Natural killer cell (primary cell): ENCODE measurements at places on chromosomes 4 and X.

DNA sequence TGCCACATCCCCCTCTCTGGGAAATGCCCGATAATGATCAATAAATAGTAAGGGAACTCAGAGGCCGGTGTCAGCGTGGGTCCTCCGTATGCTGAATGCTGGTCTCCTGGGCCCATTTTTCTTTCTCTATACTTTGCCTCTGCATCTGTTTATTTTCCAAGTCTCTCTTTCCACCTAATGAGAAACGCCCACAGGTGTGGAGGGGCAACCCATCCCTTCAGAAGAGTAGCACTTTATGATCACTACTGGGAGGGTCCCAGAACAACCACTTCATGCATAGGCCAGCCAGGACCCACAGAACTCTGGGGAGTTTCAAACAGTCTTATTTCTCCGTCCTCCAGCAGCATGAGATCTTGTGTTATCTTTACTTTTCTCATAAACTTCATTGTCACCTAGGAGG, 100.1 kb downstream of the CEP44 start:
- no peak for DNase-seq

- DNase-seq, result no peak
These were observed 684.4 kb upstream of the GNPDA2 start for GRCh38 chr4:45410701-45411210.

- no peak for DNase-seq
These were observed 510.9 kb downstream of the ANKRD50 start for GRCh38 chr4:124201636-124202035.

- no peak for DNase-seq
These were observed 50.0 kb downstream of the KDR start for GRCh38 chr4:55075376-55075775.

GRCh38 chr4:56389558-56389957, 2.3 kb upstream of the AASDH start:
- DNase-seq, result no peak

GRCh38 chr4:133513901-133514300, 364.8 kb downstream of the PCDH10 start:
- no peak for DNase-seq

- DNase-seq, result no peak
These were observed 74.1 kb downstream of the STARD8 start for GRCh38 chrX:68721546-68721945.

DNA sequence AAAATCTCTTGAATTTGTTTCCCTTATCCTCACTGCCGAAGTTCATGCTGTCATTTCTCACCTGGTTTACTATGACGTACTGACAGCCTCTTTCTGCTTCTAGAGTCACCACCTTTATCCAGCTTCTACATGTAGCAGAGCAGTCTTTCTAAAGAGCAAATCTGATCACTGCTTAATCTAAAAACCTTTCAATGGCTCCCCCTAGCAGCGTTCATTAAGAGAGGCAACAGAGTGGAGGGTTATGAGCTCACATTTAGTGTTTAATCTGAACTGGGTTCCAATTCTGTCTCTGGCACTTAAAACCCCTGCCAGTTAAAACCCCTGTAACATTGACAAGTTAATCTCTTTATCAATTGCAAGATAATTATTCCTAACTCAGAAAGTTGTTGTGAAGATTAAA, 4.4 kb downstream of the RBPJ start:
- DNase-seq, result no peak

GRCh38 chrX:434946-435345, 48.2 kb upstream of the PPP2R3B start:
- DNase-seq, result no peak

DNA sequence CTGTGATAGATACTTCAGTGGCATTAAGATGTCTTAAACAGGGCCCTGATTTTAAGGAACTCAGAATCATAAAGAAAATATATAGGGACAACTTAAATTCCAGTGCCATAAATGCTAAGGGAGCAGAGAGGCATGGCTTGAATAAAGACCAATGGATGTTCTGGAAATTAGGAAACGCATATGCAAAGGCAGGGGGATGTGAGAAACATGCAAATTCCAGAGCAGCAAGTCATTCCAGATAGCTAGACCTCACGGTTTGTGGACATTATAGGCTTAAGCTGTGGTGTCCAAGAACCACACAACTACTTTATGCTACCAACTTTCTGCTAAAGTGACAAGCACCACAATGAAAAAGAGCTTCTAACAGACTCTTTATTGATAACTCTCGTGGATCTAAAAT, 132.6 kb upstream of the ANK2 start:
- no peak for DNase-seq

GRCh38 chrX:39017077-39017476, 215.8 kb downstream of the MID1IP1 start:
- no peak for DNase-seq

DNA sequence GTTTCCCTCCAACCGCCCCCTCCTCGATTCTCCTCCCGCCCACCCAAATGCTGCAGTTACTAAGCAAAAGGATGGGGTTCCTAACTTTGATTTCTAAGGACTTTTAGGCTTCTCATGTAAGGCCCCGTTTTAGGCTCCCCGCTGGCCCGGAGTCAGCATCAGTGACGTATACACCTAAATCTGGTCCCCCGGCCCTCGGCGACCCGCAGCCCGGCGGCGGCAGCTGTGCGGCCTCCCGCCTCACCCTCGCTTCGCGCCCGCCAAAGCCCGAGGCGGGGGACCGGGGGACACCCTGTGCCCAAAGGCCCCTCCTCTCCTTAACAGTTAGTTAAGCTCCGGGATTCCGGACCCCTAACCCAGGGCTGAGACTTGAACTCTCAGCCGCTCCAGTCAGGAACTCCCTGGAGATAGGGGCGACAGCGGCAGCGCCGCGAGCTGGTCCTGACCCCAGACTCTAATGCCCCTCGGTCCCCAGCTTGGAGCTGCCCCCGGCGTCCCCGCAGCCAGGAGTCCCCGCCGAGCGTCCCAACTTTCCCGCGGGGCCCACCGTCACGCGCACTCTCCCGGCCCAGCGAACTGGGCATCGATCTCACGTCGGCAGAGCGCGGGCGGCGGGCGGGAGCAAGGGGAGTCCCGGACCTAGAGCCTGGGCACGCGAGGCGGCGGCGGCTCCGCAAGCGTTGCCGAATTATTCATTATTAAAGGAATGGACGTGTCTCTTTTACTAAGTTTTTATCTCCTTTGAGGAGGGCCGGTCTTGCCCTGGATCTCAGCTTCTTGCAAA, 1.5 kb upstream of the NR3C2 start:
- DNase-seq, result peak; percentile 62

- no peak for DNase-seq
These were observed 984.1 kb upstream of the GRID2 start for GRCh38 chr4:91319556-91320268.

DNA sequence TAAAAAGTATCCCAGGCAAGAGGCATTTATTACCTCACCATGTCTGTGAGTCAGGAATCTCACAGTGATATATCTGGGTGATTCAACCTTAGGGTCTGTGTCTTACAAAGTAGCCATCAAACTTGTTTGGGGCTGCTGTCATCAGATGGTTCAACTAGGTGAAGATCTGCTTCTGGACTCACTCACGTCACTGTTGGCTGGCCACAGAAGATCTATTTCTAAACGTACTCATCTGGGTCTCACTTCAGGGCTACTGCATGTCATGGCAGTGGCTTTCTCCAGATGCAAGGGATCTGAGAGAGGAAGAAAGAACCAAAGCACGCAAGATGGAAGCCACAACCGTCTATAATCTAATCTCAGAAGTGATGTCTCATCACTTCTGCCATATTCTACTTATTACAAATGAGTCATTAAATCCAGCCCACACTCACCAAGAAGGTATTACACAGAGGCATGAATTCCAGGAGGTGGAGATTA, 267.8 kb upstream of the ANKRD50 start:
- DNase-seq, result no peak

DNA sequence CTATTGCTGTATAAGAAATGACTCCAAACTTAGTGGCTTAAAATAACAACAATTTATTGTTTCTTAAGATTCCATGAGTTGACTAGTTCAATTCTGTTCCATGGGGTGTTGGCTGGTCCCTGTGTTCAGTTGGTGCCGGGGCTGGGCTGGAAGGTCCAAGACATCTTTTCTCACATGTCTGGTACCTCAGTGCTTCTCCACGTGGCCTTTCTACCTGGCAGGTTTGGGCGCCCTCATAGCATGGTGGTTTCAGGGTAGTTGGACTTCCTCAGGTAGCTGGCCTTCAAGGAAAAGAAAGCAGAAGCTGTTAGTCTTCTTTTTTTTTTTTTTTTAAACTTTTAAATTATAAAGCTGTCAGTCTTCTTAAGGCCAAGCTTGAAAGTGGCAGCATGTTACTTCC, 104.6 kb upstream of the LIMCH1 start:
- no peak for DNase-seq

GRCh38 chrX:140917354-140918115, 84.9 kb upstream of the SPANXB1 start:
- DNase-seq, result no peak

DNA sequence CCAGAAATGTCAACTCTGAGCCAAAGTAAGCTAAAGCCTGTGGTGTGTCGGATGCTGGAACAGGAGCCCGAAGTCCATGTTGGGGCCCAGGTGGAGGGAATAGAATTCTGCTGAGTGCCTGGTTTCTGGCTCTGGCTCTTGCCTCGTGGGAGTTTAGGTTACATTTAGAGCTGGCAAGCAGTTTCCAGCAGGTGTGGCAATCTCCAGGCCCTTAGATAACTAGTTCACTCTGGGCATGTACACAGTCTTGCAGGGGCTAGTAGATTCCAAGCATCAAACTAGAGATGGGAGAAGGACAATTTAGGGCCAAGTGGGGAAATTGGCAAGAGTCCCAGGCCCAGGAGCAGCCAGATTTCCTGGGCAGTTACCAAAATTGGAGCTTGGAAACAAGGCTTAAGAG, 56.3 kb upstream of the STOX2 start:
- DNase-seq, result no peak

GRCh38 chr4:105858466-105859040, 36.7 kb upstream of the NPNT start:
- no peak for DNase-seq

- DNase-seq, result no peak
These were observed 121.1 kb downstream of the MGST2 start for GRCh38 chr4:139786494-139787354.

DNA sequence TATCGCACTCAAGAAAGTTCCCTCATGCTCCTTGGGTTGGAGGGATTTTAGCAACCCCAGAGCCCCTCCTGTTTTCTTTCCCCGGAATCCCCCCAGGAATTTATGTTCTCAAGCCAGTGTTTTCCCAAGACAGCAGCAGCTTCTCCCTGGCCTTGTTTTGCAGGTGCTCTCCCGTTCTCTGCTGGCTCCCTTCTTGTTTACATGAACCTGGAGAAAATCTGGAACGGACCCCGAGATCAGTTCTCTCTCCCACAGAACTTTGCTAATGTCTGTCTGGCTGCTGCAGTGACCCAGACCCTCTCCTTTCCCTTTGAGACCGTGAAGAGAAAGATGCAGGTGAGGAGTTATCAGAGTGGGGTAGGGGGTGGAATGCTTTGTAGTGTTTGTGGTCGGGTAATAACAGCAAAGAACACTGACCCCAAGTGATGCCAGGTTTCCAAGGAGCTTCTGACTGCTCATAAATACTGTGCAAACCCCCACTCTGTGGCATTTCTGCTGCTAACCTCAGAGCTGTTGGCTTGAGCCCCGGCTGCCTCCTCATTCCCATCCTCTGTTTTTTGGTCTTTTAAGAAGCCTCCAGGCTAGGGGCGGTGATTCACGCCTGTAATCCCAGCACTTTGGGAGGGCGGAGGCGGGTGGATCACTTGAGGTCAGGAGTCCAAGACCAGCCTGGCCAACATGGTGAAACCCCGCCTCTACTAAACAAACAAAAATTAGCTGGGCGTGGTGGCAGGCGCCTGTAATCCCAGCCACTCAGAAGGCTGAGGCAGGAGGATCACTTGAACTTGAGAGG, 11.1 kb downstream of the SLC25A43 start:
- no peak for DNase-seq

DNA sequence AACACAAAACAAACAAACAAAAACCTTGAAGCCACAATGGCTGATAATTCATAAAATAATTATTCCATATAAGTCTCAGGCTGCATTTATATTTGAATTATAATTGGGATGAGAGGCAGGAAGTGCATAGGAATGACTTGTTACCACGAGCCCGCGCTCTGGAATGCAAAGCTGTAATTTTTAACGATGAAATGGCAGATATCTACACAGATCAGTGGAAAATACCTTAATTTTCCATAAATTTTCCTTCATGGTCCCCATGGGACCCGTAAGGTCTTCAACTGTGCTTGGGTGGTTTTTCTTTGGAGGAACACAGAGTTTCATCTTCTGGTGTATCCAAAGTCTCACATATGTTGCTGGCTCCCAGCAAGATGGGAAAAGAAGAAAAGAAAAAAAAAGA, 226.8 kb downstream of the SHOX start:
- DNase-seq, result no peak

DNA sequence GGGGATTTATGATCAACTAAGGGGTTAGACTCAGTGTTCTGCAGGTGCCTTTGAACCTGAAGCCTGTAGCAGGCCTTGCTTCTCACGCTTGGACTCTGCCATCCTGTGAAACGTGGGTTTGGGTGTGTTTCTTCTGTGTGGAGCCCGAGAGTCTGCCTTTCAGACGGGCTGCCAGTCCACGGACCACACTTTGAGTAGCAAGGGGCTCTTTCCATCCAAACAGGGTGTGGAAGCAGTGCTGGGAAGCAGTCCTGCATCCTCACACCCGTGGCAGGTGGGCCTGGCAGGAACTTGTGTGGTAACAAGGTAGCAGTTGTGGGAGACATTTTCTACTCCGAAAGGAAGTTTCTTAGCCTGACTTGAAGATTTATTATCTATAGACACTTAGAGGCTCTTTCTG, 22.7 kb downstream of the RGS12 start:
- no peak for DNase-seq

- DNase-seq, result no peak
These were observed 16.2 kb downstream of the CTAG1B start for GRCh38 chrX:154602766-154603437.

DNA sequence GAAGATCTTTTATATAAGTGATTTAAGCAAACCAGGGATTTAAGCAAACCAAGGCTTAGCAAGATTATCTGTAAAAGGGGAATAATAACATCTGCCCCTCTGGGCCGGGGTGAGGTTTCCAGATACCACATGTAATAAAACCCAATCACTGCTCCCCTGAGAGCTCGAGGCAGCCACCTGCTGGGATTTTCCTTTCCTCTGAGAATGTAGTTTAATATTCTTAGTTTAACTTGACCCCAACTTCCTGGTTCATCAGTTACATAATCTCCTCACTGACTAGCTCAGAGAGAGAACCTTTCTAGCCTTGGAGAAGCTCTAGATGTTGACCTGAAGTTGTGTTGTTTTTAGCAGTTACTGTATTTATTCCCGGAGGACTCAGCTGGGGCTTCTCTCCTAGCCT, 322.4 kb downstream of the ARHGAP10 start:
- no peak for DNase-seq

- DNase-seq, result no peak
These were observed 66.7 kb upstream of the PRPS1 start for GRCh38 chrX:107561468-107562215.

- peak; percentile 26 for DNase-seq
These were observed 32.1 kb downstream of the CCKAR start for GRCh38 chr4:26458157-26458561.

GRCh38 chrX:9414416-9414815, 50.4 kb upstream of the TBL1X start:
- DNase-seq, result no peak

- no peak for DNase-seq
These were observed 20.8 kb downstream of the SLC25A43 start for GRCh38 chrX:119419898-119420297.
